Hematopoietic multipotent progenitor cell (in vitro differentiated cells): ENCODE measurements at places on chromosomes 12 and 14. TPM values are rescaled to one million over a fixed set of nuclear protein-coding genes. Genes with fewer than 3 reads are reported as not detected.

TDRD9 gene
- 1.6 TPM for total RNA-seq

SLCO1B1 gene
- not detected for total RNA-seq

BIN2 gene
- total RNA-seq = 36.1 TPM

KRT73 gene
- total RNA-seq = 0.27 TPM

- no peak for DNase-seq
These were observed 574 bp downstream of the GLRX5 start for GRCh38 chr14:95535226-95536021.

GRCh38 chr12:51751661-51752060 is 96.9 kb downstream of the FIGNL2 start:
- peak; percentile 17 for DNase-seq

DNA sequence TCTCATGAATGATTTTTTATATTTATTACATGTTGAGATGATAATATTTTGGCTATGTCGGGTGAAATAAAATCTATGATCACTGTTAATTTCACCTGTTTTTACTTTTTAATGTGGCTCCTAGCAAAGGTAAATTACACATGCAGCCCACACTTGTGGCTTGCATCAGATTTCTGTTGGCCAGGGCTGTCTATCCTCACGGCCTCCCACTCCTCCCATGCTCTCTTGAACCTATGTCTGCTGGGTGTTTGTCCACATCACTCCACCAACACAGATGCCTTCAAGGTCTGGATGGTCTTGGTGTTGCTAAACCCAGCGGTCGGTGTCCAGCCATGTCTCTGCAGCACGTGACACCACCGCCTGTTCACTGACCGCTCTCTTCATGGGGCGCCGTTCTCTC is 339.4 kb upstream of the FKBP4 start:
- DNase-seq = no peak

GRCh38 chr12:46507766-46508165 is 135.2 kb upstream of the SLC38A2 start:
- no peak for DNase-seq

DNA sequence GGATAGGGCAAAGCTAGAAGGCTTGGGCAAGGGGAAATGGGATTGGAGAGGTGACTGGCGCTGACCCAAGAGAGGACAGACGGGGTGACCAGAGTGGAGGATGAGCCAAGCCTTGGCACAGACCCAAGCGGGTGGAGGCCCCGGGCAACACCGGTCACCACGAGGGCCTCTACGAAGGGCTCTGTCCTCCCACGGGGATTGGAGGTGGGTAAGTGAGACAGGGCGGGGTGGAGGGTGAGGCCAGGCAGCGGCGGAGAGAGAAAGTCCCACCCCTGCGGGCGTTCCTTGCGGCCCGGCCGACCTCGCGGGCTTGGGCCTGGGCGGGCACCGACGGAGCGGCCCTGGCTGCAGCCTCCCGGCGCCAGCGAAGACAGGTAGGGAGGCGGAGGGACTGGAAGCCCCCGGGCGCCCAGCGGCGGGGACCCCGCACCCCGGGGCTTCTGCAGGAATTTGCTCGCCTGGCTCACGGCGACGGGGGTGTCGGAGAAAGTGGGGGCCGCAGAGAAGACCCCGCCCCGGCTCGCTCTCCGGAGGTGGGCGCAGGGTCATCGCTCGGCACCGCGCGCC is at the start of gene PAPLN:
PAPLN (plus strand) TSS at position 288 of the 567 bp plus-strand sequence. CDS start 2,273 bp downstream, outside the sequence.
- DNase-seq = no peak

GRCh38 chr12:20513189-20513588 is 144.9 kb downstream of the PDE3A start:
- DNase-seq = no peak

GRCh38 chr14:94341656-94342333 is 18.7 kb upstream of the SERPINA6 start:
- DNase-seq = no peak

DNA sequence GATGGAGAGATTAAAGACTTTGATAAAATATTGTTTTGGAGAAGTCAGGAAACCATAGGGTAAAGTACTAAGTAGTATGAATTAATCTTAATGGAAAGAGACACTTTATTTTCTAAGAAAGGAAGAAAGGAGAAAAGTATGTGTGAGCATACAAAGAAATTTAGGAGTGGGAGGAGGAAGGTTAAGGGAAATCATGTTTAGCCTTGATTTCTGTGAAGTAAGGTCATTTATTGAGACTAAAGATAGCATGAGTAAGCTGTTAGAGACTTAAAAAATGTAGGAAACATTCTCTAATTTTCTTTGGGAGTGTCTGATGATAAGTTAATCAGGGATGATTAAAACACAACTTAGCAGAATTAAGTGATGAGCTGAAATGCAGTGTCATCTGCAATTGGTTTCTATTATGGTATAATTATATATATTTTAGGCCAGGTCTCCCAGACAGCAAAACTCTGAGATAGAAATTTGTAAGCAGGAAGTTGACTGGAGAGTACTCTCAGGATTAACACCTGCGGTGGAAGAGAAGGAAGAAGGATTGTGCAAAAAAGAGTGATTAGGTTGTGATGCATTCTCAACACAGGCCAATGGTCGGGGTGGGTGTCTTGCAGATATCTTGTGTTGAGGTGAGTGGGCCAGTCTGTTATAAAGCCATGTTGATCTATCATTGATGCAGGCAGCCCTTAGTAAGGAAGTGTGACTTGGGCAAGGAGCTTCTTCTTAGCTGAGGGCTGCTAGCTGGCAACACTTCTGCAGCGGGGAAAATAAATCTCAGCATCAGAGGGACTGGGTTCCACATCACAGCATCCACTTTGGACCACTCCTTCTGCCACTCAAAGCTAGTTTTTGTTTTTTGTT is 256.2 kb downstream of the AEBP2 start:
- DNase-seq = no peak

GRCh38 chr14:63960926-63961567 is 108.2 kb downstream of the SYNE2 start:
- no peak for DNase-seq

DNA sequence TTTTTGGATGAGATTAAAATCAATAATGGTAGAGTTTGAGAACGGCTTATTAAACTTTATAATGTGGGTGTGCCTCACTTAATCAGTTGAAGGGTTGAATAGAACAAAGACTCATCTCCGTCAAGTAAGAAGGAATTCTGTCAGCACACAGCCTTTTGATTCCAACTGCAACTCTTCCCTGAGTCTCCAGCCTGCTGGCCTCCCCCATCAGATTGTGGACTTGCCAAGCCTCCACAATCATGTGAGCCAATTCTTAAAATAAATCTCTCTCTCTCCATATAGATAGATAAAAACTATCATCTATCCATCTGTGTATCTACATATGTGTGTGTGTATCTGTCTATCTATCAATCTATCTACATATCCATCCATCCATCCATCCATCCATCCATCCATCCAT is 127.4 kb upstream of the BTG1 start:
- DNase-seq = no peak
